Right ventricle myocardium superior (tissue), 1 donor: ENCODE measurements at places on chromosomes 2 and 18.

- no peak for DNase-seq
These were observed 89.6 kb downstream of the TCF7L1 start for GRCh38 chr2:85222792-85223191.

DNA sequence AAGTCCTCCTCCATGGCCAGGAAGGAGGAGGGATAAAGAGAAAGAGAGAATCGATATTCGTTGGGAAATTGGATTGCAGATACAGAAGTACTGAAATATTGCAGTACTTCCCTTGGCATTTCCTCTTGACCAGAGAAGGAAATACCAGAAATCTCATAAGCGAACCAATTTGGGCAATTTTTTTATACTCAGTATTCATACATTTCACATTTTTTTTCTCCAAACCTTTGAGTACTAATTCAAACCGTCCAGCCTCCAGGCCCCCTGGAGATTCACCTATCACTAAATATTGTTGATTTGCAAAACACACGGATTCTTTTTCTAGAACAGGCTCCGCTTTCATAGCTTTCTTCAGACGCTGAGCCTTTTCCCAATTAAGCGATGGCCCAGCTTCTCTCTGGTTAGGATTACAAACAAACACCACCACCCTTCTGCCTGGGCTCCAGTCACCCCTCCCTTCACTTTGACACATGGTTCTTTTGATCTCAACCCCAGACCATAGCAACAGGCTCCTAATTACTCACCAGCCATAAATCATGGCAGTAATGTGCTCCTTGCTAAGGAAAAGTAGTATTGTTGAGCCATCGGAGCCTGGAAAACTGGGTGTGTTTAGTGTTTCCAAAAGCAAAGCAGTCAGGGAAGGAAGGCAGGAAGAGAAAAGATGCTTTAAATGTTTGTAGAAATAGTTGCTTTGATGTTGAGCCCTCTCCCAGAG, 138.4 kb upstream of the CCDC68 start:
- DNase-seq, result no peak

GRCh38 chr2:187774551-187775071, 220.4 kb upstream of the TFPI start:
- DNase-seq, result no peak

- no peak for DNase-seq
These were observed 1.6 kb downstream of the NUP35 start for GRCh38 chr2:183125659-183126341.

- DNase-seq, result no peak
These were observed 360.3 kb downstream of the IRS1 start for GRCh38 chr2:226439337-226439736.

DNA sequence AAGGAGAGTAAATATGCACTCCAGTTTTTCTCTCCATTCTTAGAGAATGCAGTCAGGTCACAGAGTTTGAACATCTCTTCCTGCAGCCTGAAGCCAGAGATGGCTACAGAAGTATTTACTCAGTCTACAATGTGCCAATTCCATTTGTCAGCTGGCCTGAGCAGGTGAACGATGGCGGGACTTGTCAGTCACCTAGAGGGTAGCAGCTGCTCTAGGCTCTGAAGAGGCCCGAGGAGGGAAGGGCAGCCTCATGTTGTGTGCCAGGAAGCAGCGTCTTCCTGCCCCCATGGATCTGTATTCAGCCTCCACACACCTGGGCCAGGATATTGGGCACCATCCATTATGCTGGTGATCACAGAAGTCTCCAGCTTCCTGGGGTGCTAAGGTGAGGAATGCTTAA, 316.7 kb upstream of the CHAC2 start:
- no peak for DNase-seq

DNA sequence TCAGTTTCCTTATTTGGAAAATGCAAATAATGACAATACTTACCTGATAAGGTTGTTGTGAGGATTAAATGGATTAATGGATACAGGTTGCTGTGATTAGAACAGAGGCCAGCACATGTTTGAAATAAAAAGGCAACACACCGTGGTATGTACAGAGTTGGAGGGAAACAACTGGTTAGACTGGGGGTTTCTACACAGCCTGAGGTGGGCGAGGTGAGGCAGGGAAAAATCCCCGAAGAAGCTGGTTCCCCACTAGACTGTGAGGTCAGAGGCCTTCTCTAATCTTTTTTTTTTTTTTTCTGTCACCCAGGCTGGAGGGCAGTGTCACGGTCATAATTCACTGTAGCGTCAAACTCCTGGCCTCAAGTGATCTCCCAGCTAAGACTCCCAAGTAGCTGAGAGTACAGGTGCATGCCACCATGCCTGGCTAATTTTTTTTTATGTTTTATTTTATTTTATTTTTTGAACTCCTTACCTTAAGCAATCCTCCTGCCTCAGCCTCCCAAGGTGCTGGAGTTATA, 1.2 kb upstream of the E2F6 start:
- DNase-seq, result no peak

DNA sequence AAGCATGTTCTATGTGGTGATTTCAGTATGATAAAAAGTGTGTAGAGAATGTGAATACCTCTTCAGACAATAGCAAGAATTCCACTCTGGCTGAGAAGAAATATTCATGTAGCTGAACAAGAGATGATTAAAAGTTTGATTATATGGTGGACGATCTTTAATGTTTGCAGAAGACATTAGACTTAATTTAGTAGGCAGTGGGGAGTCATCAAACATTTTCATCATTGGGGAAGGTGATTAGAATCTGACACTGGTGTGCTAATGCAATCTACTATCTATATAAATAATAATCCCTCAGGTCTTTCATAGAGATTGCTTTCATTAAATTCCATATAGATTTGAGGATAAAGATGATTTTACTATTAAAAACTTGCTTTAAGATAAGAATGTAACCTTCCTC, 761.0 kb downstream of the SOCS6 start:
- no peak for DNase-seq

DNA sequence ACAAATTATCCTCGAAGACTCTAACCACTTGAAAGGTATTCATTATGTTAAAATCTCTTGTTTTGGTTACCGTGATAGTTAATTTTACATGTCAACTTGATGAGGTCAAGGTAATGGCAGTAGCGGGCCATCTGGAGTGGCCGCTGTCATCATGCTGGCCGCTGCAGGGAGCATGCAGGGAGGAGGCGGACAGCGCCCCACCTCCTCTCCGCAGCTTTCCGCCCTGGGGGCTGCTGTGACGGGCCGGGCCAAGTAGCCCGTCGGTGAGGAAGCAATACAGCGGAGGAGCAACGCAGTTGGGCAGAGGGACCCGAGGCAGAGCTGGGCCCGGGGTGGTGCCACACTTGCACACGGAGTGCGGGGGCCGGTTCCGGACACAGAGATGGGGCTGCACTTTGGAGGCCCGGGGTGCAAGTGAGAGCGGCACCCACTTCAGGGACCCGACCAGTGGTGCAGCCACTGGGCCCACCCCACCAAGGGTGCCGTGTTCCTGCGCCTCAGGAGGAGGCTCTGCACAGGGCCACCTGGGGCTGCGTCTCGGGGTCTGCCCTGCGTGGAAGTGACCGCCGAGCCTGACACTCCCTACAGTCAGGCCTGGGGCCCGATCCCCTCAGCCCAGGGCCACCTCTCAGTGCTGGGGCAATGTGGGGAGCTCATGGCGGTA, 452.4 kb downstream of the LRATD1 start:
- no peak for DNase-seq

GRCh38 chr18:29853126-29853525, 1189.4 kb downstream of the DSC3 start:
- no peak for DNase-seq

DNA sequence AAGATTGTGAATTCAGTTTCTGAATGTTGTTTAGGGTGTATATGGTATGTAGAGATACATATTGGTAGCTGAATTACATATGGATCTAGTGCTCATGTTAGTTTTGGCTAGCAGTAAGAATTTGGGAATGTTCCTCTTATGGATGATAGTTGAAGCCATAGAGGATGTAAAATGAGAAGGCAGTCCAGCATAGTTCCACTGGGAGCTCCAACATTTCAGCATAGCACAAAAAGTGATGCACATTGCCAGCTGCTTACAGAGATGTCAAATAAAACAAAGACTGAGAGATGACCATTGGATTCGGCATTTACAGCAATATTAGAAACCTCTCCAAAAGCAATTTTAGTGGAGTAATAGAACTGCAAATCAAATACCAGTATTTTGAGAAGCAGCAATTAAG, 77.4 kb downstream of the EML4 start:
- DNase-seq, result no peak

DNA sequence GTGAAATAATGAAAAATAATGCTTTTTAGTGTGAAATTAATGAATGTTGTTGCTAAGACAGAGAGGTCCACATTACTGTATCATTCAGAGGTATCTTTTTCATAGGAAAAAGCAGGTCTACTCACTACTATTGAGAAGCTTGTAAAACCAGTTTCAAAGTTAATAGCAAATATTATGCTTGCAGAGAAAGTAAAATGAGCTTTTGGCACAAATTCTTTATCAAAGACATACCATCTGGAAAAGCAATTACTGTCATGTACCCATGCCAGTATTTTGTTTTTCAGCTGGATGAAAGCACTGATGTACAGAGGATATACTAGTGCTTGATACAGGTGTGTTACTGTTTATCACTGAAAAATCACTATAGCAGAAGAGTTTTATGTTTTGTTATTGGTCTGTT, 77.5 kb downstream of the NCOA1 start:
- no peak for DNase-seq

DNA sequence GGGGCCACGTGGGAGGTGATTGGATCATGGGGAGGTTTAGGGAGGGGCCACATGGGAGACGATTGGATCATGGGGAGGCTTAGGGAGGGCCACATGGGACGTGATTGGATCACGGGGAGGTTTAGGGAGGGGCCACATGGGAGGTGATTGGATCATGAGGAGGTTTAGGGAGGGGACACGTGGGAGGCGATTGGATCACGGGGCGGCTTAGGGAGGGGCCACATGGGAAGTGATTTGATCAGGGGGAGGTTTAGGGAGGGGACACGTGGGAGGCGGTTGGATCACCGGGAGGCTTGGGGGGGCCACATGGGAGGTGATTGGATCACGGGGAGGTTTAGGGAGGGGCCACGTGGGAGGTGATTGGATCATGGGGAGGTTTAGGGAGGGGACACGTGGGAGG, 22.5 kb upstream of the SALL3 start:
- DNase-seq, result no peak

- no peak for DNase-seq
These were observed 224.8 kb upstream of the SOX11 start for GRCh38 chr2:5467178-5467905.

- no peak for DNase-seq
These were observed 31.9 kb upstream of the MAPRE3 start for GRCh38 chr2:26938399-26939118.

DNA sequence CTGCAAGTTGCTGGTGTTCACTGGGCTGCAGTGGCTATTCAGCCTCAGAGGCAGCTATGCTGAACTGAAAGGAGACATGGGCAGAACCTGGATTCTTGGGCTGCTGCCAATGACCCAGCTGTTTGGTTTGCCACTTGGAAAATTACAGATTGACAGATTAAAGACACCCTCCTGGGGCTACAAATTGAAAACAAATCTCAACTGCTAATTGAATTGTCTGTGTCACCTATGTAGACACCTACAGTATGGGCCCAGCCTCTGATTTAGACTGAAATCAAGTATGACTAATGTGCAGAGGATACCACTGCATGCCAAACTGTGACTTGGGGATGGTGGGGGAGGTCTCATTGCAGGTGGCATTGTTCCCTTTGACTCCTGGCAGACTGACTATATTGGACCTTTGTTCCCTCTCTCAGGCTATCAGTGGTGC, 42.8 kb downstream of the ITSN2 start:
- DNase-seq, result peak; percentile 48

DNA sequence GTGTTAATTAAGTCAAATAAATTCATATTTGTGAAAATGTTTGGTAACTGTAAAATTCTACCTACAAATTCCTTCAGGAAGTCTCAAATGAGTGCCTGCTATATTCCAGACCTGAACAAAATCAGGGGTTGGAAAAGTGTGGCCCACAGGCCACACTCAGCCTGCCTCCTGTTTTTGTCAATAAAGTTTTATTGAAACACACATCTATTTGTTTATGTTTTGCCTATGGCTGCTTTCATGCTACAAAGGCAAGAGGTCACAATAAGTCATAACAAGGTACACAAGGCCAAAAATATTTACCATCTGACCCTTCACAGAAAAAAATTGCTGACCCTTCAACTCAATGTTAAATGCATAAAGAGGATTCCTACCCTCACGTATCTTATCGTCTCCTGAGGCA, 581.7 kb downstream of the ARHGAP15 start:
- no peak for DNase-seq
